ENCODE measurements at places on chromosomes 5 and 9.

- no peak for DNase-seq
Measured at GRCh38 chr5:150241298-150242160, 48.0 kb downstream of the CAMK2A start.

- no peak for DNase-seq
Measured at GRCh38 chr5:9263656-9264055, 282.2 kb downstream of the SEMA5A start.

DNA sequence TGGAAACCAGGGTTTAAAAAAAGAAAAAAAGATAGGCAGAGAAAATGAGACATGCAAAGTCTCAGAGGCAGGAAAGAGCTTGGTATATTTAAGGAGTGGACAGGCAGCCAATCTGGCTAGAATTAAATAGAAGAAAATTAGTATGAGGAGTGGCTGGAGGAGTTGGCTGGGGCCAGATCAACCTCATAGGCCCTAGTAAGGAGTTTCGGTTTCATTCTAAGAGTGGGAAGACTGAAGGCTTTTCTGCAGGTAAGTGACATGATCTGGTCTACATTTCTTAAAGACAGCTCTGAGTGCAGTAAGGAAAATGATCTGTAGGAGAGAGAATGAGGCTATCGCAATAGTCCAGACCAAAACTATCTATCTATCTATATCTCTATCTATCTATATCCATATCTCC is 27.5 kb downstream of the ADRB2 start:
- no peak for DNase-seq

- no peak for DNase-seq
Measured at GRCh38 chr5:61139094-61139873, 23.0 kb downstream of the SMIM15 start.

GRCh38 chr5:55140908-55141665 is 18.9 kb upstream of the GPX8 start:
- no peak for DNase-seq
